ENCODE measurements at places on chromosomes 12 and 14.

DNA sequence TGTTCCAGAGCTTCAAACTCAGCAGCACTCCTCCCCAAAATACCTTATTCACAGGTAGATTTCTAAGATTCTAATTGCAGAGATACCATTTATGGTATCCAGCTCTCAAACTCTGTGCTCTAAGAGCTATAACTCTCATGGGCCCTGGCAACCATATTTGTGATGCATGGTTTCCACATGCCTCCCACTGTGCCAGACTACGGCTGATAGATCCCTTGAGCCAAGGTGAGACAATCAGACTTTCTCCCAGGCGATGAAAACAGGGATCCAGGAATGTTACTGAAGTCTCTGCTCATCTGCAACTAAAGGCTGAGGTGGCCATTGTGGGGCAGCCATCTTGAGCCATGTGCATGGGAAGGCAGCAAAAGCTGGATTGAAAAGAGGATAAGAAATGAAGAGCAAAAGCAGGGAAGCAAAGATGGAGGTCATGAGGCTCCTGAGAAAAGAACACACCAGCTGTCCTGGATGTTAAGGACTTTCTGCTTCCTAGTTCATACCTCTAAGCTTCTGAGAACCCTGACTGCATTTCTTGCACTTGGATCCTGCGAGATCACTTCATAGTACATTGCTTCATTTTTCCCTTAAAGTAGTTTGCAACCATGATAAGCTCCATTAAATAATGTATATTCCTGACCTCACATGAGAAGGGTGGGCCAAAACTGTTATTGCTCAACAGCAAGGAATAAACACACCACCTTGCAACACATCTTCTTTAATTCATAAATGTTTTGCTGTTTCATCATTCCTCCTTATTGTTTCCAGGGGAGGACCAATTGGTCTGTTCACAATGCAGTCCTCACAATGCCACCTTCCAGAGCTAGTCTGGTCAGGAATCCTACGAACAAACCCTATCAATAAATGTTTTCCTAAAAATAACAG, 5.4 kb downstream of the EGLN3 start:
- DNase-seq: no peak

DNA sequence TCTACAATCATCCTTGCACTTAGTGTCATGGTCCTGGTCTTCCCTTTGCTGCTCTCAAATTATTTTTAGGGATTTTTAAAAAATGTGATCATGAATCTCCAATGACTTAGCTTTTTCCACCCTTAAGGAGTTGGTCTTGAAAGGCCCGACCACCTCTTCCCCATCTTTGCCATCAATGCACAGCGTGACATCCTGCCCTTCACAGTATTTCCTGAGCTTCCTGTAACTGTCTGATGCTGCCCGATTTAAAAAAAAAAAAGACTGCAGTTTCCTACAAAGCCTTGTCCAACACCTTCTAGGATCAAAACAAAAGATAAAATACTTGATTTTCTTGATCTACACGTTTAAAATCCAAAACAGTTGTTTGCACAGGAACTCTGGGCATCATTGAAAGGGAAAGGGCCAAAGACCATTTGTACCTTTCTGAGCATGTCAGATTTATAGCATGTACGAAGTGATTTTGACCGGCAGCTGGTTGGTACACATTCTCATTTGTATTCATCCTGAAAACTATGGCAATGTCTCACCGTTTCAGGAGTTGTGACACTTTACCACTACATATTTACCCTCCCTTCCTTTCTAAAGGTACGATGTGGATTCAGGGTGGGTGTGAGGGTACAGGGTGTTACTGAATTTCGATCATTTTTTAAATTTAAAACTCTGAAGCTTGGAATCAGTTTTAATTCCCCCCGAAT, 7.4 kb upstream of the ELK3 start:
- no peak for DNase-seq

GRCh38 chr14:101231828-101232227, 328.3 kb upstream of the RTL1 start:
- DNase-seq: no peak

GRCh38 chr12:120413901-120414695, 23.8 kb upstream of the COX6A1 start:
- DNase-seq: no peak

GRCh38 chr14:90815572-90815821, 733 bp downstream of the TTC7B start:
- no peak for DNase-seq

- no peak for DNase-seq
These were observed 167.5 kb downstream of the DPF3 start for GRCh38 chr14:72726444-72726843.

DNA sequence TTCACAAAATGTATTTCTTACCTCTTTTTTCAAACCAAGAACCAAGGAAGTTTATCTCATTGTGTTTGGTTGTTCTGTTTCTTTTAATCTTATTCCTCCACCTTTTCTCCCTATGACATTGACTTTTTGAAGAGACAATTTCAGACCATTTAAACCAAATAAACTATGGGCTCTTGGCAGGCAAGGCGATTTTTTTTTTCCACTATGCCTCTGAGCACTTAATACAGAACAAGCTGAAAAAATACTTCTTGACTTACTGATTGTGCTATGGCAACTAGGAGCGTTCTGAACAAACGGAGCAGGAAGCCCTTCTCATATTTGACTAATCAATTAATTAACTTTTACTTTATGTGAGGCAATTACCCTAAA, 98.0 kb downstream of the ZNF664 start:
- DNase-seq: no peak

GRCh38 chr12:81866081-81866480, 106.9 kb upstream of the PPFIA2 start:
- no peak for DNase-seq

DNA sequence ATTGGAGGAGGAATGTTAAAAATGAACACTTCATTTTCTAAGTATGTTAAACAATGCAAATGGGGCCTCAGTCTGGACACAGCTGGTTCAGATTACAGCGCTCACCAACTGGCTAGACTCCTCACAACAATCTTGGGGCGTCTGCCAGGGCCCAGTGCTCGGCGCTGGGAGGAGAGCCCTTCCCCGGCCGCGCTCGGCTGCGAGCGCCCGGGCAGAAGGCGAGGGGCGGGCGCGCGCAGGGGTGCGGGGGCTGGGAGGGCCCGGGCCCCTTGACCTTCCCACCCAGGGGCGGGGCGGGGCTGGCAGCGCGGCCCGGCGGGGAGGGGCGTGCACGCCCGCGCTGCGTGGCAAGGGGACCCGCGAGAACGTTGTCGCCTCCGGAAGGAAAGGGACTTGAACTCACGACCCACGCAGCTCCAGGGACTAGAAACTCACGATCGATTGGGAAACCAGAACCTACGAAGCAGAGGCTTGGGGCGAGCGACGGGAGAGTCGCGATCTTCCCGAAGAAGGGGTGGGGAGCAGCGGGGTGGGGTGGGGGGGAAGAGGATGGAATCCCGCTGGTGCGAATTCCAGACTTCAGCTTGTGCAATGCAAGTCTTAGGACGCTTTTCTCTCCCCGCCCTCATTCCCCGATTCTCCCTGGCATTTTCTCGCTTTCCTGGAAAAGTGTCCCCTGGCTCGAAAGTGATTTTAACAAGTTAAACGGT, at the start of gene FBLN5:
Gene FBLN5, minus strand, starts transcription at position 220 of the 710 bp plus-strand sequence. CDS start 465 bp downstream, outside the sequence.
- no peak for DNase-seq

- no peak for DNase-seq
These were observed 51.8 kb downstream of the ZFYVE21 start for GRCh38 chr14:103767336-103767894.

DNA sequence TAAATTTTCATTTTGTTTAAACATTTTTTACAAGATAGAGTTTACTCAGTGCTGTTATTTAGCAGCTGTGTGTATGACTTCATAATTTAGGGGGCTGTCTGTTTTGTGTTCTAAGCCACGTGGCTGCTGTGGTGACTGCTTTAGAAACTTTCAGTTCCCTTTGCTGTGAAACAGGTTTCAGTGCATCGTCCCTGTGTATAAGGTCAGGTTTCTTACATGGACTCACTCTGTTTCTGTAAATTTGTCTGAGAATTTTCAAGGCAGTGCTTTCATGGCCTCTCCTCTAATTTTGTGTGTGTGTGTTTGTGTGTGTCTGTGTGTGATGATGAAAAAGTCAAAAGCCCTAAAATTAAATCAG, 32.4 kb downstream of the BICD1 start:
- DNase-seq: no peak

DNA sequence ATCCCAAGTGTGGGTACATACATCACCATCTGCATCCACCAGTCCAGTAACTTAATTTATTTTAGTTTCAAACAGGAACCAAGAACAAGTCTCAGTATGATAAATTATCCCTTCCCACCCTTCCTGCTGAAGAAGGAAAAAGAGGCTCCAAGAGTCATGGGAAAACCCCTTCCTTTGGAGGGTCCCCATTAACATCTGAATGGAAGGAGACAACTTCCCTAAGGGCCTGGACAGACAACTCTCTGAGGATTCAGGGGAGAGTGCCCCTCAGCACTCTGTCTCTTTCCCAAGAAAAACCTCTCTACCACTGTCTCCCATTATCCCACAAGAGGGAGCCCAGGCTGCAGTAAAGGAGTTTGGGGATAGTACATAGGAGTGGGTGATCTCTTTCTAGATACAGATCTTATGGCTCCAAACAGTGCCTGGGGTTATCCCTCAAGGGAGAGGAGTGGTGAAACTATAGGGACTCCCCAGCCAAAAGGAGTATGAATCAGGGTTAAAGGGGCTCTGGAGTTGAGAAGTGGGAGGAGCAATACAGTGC, 6.2 kb downstream of the WNT10B start:
- DNase-seq: no peak

- no peak for DNase-seq
These were observed 38.1 kb upstream of the PCED1B start for GRCh38 chr12:47041327-47041726.

DNA sequence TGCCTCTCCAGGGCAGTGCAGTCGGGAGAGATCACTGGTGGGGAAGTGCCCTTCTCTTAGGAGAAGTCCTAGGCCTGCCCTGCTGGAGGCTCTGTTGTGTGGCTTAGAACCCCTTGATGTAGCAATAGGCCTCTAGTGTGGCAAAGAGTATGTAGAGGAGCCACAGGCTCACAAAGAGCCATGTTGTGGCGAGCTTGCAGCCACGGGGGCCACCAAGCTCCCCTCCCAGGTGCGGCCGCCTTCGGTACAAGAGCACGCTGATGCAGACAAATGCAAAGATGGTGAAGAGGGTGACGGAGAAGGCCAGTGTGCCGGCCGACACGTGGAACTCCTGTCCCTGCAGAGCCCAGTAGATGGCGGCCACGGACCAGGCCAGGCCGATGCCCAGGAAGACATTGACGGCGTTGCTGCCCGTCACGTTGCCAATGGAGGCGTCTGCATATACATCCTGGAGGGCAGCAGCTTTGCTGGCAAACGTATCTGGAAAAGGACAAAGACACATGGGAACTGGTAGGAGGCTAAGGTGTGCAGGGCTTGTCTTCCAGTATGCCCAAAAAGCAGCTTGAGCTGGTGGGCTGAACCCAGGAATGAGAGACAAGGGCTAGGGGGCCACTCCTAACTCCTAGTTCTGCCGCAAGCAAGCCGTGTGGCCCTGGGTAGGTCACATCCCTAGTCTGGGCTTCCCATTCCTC, 142.8 kb downstream of the SLC8A3 start:
- DNase-seq: peak; percentile 29

DNA sequence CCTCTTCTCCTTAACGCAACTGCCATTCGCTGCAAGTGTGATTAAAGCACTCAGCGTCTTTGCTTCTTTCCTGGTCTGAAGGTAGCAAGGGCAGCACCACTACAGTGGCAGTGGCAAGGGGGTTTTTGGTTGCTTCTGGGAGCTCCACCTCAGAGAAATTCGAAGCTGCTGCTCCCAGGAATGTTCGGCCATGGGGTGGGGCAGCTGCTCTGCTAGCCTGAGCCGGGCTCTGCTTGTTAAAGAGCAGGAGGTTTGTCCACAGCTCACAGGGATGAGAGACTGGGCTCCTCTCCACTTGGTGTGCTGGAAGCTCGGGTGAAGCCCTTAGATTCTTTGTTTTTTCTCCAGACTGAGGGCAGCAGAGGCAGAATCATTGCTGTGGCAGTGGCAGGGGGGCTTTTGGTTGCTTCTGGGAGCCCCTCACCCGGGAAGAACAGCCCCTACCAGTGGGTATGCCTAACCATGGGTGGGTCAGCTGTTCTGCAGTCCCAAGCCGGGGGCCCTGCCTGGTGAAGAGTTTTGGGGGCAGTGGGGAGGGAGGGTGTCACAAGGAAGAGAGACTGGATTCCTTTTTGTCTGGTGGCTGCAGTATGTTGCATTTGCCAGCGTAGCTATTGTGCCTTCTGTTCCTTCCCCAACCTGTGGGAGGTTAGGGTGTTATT, 340.2 kb downstream of the AEBP2 start:
- no peak for DNase-seq

- DNase-seq: no peak
These were observed 374.2 kb downstream of the NAV3 start for GRCh38 chr12:78204926-78205325.

- no peak for DNase-seq
These were observed 2.0 kb upstream of the STON2 start for GRCh38 chr14:81402123-81402495.

DNA sequence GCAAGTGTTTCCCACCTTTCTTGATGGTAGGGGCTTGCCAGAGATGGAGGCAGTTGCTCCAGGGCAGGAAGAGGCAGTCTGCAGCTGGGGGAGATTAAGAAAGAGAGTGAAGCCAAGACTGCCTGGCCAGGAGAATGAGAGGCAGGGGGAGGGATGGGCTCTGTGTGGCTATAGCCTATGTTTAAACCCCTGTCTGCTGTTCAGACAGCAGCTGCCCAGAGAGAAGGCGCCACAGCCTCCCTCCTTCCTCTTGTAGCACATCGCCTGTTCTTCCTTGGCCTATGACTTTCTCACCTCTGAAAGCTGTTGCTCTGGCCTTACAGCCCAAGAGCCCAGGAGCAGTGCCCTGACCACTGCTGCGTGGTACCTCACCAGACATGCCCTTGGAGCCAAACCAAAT, 61.7 kb downstream of the EMP1 start:
- no peak for DNase-seq

DNA sequence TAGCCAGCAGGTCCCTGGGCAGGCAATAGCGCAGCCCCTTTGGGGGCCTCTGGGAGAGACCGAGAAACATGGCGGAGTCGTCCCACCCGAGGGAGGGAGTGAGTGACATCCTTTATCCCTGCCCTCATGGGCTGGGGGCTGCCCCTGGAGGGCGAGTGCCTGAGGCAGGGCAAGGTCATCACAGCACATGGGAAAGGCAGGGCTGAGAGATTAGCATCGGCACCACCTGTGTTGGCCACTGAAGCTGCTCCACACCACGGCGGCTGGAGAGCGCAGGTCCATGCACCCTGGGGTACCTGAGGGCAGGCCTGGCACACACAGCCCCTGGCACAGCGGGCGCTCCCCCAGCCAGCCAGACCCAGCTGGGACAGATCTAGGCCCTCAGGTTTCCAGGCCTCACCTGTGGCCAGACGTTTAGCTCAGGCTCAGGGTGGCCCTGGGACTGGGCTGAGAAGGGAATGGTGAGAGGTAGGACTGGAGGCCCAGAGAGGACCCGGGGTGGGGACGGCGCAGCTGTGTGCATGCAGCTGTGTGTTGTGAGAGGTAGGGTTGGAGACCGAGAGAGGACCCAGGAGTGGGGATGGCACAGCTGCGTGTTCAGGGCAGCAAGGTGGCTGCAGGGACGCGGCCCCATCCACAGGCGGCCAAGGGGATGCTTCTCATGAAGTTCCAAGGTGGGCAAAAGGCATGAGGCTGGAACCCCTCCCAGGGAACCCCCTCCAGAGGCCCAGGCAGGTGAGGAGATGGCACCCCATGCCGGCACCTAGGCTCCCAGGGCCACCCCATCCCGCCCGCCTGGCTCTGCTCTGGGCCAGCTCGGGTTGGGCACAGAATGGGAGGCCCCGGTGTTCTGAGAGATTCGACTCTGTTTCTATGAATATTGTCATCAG, 74.1 kb downstream of the KIF26A start:
- DNase-seq: no peak

GRCh38 chr12:130139567-130140421, 22.5 kb upstream of the FZD10 start:
- no peak for DNase-seq

All from NCI-H2081 (cell line).